ENCODE measurements at places on chromosomes 13 and 19.

DNA sequence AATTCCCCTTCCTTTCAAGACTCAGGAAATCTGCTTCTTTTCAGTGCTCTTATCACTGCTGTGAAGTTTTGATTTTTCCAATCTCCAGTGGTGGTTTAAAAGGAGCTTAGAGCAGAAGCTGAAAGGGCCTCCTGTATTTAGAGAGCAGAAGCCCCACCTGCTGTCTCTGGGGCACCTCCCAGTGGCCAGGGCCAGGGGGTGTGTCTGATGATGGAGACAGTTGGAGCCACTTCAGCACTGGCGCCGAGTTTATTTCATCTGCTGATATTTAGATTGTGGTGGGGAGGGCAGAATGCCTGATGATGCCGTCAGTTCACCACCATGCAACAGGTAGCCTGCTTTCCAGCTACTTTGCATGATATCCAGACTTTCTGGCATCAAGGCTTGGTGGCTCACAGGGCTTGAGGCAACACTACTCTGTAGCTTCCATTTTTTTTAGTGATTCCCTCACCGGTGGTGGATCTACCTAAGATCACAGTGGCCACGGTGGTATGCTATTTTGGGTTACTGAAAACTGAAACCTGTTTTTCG is 371.9 kb downstream of the KCNRG start:
- no peak for DNase-seq

DNA sequence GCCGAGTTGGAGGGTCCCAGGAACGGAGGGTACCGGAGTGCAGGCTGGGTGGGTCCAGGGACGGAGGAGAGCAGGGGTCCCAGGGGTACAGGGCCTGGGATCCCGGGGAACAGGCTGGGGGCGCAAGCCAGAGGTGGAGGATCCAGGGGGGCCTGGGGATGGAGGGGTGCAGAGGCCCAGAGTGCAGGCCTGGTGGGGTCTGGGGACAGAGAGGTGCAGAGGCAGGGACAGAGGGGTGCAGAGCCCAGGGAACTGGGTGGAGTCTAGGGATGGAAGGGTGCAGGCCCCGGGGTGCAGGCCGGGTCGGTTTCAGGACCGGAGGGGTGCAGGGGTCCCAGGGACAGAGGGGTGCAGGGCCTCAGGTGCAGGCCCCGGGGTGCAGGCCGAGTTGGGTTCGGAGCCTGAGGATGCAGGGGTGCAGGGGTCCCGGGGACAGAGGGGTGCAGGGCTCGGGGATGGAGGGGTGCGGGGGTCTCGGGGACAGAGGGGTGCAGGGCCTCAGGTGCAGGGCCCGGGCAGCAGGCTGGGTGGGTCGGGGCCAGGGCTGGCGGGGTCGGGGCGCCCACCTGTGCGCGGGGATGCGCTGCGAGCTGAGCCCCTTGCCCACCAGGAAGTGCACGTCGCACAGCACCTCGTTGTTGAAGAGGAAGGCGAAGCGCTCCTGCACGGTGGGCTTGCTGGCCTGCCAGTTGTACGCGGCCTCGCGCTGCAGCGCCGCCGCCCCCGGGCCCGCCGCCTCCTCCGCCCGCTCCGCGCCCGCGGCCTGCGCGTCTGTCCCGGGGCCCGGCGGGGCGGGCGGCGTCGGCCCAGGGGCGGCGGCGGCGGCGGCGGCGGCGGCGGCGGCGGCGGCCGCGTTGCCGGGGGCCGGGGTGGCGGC is 545 bp downstream of the BTBD2 start:
- peak; percentile 49 for DNase-seq

DNA sequence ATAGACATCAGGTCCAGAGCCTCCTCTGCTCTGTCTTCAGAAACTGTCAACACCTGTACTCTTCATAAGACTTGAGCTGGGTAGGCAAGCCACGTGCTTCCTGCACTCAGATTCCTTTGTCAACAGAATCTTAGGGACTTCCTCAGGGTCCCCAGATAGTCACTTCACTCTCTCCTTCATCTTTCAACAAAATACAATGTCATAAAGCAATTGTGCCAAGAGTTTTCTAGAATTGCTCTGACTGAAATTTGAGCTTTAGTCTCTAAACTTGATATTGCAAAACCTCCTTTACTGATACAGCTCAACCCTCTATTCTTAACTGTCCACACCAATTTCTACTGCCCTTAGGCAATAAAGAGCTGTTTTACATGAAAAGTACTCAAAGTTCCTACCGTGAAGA is 179.9 kb downstream of the IRS2 start:
- no peak for DNase-seq

DNA sequence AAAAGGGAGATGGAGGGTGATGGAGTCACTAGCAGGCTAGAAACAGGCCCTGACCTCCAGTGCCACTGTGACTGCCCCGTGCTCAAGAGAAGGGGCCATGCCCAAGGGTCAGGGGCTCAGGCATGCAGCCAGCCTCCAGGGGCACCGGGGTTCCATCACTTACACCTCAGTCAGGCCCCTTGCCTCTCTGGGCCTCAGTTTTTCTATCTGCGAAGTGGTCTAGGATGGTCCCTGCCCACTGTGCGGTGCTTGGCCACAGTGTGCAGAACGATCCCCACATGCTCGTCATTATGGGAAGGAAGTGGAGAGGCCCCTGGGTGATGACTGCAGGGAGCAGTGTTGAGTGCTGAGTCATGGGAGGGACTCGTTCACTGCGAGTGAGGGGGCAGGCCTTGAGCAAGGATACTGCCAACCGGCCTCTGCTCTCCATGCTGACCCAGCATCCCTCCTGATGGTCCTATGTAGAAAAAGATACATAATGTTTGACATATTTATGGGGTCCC is 23.1 kb downstream of the TMED1 start:
- DNase-seq = peak; percentile 69

- peak; percentile 57 for DNase-seq
Measured at GRCh38 chr19:41872775-41873647, 4.1 kb upstream of the CD79A start.

DNA sequence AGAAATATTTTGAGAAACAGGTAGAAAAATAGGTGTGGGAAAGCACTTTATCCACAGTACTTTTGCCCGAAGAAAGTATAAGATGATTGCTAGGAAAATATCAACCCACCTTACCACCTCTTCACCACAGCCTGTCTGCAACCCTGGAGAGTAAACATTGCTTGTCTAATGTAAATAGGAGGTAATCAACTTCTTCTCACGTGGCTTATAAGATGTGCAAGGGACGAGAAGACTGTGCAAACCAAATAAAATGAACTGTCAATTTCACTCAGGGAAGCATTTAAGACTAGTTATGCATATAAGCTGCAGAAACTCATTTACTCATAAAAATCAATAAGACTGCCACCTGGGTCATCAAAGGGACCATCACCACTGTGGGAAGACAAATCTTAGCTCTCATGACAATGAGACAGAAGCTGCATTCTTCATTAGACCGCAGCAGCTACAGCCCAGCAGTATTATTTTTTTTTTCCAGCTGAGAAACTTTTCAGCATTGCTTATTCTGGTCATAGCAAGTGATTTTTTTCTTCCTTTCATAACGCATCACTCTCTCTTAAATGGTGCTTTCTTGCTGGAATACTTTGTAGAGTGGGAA is 807.7 kb upstream of the GPC6 start:
- DNase-seq = no peak

- DNase-seq = no peak
Measured at GRCh38 chr19:51333836-51334460, 8.0 kb downstream of the VSIG10L start.

- DNase-seq = no peak
Measured at GRCh38 chr13:46327246-46327645, 59.8 kb downstream of the RUBCNL start.

DNA sequence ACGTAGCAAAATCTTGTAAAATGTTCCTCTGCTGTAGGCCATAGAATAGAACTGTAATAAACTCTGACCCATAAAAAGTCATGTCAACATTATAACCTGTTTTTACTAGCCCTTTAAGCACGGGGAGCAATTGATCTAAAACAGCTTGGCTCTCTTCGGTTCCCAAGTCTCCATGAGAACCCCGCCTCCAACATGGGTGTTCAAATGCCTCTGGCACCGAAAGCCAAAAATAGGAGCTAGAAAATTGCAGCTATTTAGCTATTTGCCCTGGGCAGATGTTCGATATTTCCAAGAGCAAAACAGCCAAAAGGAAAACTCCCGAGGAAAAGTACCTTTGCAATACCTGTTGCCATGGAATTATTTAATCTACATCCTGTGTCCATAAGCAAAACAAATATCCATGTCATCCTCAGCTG is 563.1 kb downstream of the EFNB2 start:
- DNase-seq = no peak

GRCh38 chr13:64074971-64075474 is 2659.4 kb upstream of the PCDH20 start:
- DNase-seq = no peak

- no peak for DNase-seq
Measured at GRCh38 chr19:42003506-42004294, 9.7 kb upstream of the ATP1A3 start.

DNA sequence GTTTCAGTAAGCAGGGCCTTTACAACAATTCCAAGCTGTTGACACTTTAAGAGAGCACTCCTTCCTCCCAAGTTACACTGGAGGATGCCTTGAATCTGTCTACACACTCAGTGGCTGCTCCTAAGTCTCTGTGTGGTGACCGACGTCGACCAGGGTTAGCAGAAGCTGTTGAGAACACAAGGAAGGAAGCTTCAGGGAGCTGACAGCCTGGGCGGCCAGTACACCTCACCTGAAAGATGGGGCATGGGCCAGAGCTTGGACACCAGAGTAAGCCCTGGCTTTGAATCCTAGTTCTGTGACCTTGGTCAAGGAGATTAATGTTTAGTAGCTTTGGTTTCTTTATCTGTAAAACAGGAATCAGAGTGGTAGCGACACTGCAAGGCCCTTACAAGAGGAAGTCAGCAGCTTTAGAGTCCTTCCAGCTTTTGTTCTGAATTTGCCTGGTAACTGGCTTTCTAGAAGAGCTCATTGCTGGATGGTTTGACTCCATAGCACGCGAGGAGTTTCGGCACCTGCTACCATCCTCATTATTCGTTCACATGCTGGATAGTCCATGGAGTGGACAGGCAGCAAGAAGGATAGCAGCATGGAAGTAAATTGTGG is 214.2 kb downstream of the FGF9 start:
- no peak for DNase-seq

GRCh38 chr19:51593138-51593890 is 22.2 kb downstream of the ZNF175 start:
- no peak for DNase-seq

DNA sequence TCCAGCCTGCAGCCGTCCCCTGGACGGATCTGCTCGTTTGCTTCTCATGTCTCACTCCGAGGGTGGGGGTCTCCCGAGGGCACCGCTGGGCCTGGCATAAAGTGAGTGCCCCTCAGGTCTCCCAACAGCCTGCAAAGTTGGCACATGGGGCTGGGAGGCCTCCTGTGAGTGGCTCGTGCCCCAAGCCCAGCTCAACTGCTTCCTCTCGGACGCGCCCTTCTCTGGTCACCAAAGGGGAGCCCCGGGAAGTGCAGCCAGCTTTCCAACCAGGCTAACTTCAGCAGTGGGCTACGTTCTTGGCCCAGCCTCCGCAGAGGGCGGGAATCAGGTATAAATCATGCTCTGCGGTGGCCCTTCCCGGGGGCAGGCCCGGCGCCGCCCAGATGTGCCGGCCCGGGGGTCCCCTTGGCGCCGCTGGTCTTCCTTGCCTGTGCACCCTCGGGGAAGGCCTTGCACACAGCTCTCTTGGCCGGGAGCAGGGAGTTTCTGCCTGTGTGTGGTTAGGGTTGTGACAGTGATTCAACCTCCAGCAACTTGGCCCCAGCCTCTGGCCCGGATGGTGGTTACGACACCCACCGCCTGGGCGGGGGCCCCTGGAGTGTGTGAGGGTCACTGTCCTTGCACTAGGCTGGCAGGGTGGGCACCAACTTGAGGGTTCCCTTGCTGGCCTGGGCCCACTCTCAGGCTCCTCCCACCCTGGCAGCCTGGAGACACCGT is 20.7 kb downstream of the CEBPG start:
- DNase-seq = peak; percentile 54

DNA sequence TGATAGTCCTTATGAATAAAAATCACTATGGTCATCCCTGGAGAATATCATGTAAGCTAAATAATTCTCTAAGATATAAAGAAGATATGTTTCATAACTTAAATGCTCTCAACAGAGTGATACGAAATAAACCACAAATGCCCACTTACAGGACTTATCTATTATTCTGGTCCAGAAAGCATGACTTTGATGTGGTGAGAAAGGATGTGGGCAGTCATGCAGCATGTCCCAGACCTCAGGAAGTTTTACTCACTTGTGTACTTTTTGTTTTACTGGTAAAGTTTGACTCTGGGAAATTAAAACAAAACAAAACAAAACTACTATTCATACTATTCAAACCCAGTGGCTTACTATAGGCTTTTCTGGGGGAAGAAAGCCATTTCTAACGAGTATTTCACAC is 483.2 kb upstream of the SLITRK6 start:
- peak; percentile 2 for DNase-seq

DNA sequence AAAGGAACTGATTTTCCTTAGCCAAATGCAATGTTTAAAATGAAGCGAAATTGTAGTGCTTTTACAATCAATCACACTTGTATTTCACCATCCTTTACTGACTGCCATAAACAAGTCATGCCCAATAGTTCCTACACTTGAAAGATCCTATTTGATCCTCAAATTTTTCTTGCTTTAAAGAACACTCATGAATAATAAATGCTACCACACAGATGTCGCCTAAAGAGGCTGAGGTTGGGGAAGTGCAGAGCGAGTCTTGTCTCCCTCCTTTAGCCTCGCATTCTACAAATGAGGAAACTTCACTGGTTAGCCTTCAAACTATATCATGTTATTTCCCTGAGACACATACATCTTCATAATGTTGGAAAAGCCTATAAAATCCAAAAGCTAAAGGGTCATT is 18.7 kb upstream of the AMER2 start:
- no peak for DNase-seq

GRCh38 chr13:75607447-75607846 is 28.7 kb upstream of the LMO7 start:
- DNase-seq = no peak

- no peak for DNase-seq
Measured at GRCh38 chr13:90690458-90691080, 656.9 kb upstream of the MIR17HG start.

DNA sequence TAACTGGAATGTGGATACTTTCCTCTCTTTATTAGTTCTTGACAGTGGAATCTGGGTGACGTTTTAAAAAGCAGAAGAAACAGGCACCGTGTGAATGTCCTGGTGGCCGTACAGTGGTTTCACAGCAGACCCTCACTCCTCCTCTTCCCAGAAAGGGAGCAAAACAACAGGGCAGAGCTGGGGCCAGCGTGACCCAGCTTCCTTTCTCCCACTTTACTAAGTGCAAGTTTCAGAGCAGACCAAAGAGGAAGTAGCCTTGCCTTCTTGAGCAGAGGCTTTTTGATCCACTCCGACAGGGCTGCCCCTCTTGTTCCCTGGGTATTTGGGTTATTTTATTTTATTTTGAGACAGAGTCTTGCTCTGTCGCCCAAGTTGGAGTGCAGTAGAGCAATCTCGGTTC is 19.6 kb upstream of the C19orf33 start:
- no peak for DNase-seq

DNA sequence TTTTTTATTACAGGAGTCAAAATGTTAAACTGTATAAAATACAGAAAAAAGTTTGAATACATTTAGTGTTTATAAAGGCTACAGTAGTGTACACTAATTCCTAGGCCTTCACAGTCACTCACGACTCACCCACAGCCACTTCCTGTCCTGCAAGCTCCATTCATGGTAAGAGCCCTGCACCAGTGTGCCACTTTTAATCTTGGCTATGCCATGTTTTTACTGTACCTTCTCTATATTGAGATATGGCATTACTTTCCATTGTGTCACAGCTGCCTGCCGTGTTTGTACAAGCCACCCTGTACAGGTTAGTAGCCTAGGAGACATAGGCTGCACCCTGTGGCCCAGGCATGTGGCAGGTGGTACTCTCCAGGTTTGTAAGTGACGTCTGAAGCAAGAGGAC is 32.1 kb downstream of the C1QTNF9 start:
- DNase-seq = no peak

GRCh38 chr13:22939157-22939556 is 241.6 kb upstream of the SGCG start:
- no peak for DNase-seq
